CD8-positive, alpha-beta memory T cell (primary cell): ENCODE measurements at places on chromosomes 2 and 18. TPM values are rescaled to one million over a fixed set of nuclear protein-coding genes. Genes with fewer than 3 reads are reported as not detected.

IL36A gene
- not detected for total RNA-seq

LYPD6 gene
- not detected for total RNA-seq

- H3K36me3 ChIP-seq, result peaks cover 5% of the 10 kb centered on the region
- H3K4me3 ChIP-seq, result no peak overlapping the region
- no peak overlapping the region for H3K27ac ChIP-seq
Measured at GRCh38 chr2:96330407-96330806, 5.2 kb upstream of the NCAPH start.

- H3K4me3 ChIP-seq, result no peak overlapping the region
Measured at GRCh38 chr18:55699233-55699765, 111.3 kb upstream of the TCF4 start.

GRCh38 chr2:153068052-153068451 is 349.6 kb downstream of the ARL6IP6 start:
- no peaks in the 10 kb centered on the region for H3K27me3 ChIP-seq
- no peak for DNase-seq
- no peaks in the 10 kb centered on the region for H3K36me3 ChIP-seq
- no peak overlapping the region for H3K4me3 ChIP-seq
- no peak overlapping the region for H3K27ac ChIP-seq
- H3K4me1 ChIP-seq, result no peaks in the 10 kb centered on the region

DNA sequence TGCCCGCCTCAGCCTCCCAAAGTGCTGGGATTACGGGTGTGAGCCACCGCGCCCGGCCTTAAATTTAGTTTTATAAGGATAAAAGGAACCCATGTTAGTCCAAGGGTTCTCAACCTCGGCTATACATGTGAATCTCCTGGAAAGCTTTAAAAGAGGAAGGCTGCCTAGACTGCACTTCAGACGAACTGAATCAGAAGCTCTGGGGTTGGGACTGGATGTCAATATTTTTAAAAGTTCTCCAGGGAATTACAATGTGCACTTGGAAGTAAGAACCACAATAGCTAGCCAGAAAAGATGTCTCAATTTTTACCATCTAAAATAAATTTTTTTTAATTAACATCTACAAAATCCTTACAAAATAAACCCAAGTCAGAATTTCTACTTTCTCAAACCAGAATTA is 10.1 kb downstream of the LMAN2L start:
- H3K27me3 ChIP-seq, result no peaks in the 10 kb centered on the region
- no peak overlapping the region for H3K4me3 ChIP-seq
- peaks cover 29% of the 10 kb centered on the region for H3K36me3 ChIP-seq

GRCh38 chr2:127047716-127048617 is 59.0 kb downstream of the BIN1 start:
- no peaks in the 10 kb centered on the region for H3K36me3 ChIP-seq
- H3K4me3 ChIP-seq, result no peak overlapping the region
- no peak overlapping the region for H3K27ac ChIP-seq
- peaks cover 3% of the 10 kb centered on the region for H3K4me1 ChIP-seq

LHCGR gene
- total RNA-seq, result not detected

DNA sequence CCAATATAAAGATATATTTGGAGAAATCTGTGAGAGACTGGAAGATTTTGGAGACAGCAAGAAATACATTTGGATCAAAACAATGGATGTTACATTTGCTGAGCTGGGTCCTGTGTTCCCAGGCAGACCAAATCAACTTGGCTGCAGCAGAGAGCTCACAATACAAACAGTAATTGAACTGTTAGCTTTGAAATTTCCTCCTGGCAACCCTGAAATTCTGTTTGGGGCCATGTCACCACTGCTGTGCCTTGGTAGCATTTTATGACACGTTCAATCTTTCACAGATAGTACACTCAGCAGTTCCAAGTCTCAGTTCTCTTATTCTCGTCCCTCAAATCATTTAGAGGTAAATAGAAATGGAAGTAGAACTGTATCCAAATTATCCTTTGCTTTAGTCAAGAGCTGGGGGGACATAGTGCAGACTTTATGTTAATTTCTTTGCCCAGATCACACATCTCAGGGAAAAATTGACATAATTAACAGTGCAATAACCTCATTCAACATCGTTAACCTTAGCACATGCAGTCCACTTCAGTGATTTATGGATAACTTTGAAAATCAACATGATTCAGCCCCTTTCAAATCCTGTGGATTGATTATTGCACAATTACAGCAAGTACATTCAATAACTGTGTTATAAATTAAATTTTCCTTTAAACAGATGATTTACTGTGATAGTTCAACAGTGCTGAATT is 277.4 kb upstream of the MC4R start:
- no peaks in the 10 kb centered on the region for H3K4me1 ChIP-seq
- DNase-seq, result no peak
- no peaks in the 10 kb centered on the region for H3K36me3 ChIP-seq
- no peak overlapping the region for H3K4me3 ChIP-seq
- H3K27me3 ChIP-seq, result no peaks in the 10 kb centered on the region
